ENCODE measurements at places on chromosomes 7 and 10.

GRCh38 chr7:48298779-48299178 is 127.5 kb downstream of the ABCA13 start:
- peak; percentile 72 for DNase-seq

GRCh38 chr7:1829111-1829510 is 159.0 kb downstream of the ELFN1 start:
- no peak for DNase-seq

DNA sequence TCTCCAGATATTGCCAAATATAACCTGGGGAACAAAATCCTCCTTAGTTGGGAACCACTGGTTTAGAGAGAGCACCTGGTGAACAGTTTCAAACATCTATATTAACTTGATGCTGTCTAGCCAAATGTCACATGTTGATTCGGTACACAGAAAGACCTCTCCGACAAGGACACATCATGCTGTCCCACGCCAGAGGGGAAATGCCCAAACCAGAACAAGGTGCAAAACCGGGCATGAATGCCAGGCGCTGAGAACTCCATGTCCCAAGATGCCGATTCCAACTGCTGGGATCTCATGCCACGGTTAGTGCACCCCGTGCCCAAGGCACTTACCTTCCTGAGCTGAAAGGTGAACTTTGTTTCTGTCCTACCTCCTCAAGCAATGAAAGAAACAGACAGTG is 100.8 kb downstream of the SFMBT2 start:
- no peak for DNase-seq

- no peak for DNase-seq
Measured at GRCh38 chr7:141664450-141664849, 37.5 kb downstream of the DENND11 start.

GRCh38 chr10:78203915-78204818 is 170.5 kb downstream of the RPS24 start:
- DNase-seq: no peak

DNA sequence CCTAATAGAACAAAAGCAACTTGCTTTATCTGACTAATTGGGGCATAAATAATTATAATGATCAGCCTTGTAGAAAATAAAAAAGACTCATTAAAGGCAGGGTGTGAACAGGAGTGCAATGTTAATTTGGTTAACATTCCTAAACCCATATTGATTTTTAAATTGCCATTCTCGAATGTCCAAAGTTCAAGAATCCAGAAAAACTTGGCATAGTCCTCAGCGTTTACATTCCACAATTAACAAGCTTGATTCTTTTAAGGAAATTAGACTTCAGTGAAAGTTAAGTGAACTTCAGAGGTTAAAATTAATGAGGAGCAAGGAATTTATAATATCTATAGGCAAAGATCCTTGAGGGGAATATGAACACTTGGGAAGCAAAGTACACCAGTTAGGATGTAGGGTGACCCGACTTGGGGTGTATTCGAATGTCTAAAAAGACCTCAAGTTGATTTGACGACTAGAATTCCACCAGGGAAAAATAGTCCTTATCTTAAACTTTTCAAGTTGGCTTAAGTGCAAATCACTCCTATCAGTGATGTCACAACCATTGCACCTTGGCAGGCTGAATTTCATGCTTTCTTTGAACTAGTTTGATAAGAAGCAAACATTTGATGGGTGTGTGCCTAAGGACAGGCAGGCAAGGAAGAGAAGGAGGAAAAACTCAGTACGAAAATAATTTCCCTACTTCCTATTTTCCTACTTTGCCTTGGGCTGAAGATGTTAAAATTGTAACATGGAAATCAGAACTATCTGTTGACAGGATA is 830.4 kb upstream of the COBL start:
- no peak for DNase-seq

DNA sequence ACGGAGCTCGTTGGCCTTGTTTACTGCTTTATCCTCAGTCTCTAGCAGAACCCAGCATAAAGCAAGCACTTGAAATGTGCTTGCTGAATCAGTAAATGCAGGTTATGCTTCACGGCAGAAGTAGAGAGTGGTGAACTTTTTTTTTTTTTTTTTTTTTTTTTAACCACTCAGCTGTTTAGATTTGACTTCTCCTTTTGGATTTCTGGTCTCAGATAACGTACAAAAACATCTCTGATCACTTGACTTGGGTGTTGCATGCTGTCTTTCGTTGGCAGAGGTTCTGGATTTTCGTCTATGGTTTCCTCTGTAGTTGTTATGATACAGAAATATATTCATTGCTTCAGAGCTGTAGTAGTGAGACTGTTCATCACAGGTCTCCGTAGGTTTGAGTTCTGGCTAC is 242.5 kb upstream of the HABP2 start:
- DNase-seq: no peak

Measured in fibroblast of skin of abdomen (primary cell).